Liver (tissue), 10 donors: ENCODE measurements at places on chromosomes 4 and X. TPM values are rescaled to one million over a fixed set of nuclear protein-coding genes. Genes with fewer than 3 reads are reported as not detected.

Gene LEF1
- 6.4 TPM for total RNA-seq

Gene NUDT11
- total RNA-seq, result 0.56 TPM

Gene ENOPH1
- total RNA-seq, result 20.0 TPM

Gene ANXA3
- 16.4 TPM for total RNA-seq

Gene CFP
- total RNA-seq, result 14.1 TPM

Gene GAGE12D
- not detected for total RNA-seq

Gene MAGEA12
- total RNA-seq, result not detected

Gene GPRIN3
- total RNA-seq, result 1.5 TPM

Gene HMGN5
- total RNA-seq, result 2.0 TPM

Gene FHDC1
- total RNA-seq, result 0.17 TPM

Gene SMR3B
- total RNA-seq, result not detected

Gene MTCP1
- total RNA-seq, result 2.2 TPM

Gene OPHN1
- total RNA-seq, result 1.2 TPM

Gene XG
- total RNA-seq, result 0.93 TPM

Gene DAPP1
- total RNA-seq, result 4.8 TPM
